ENCODE measurements at places on chromosomes 4 and X.

DNA sequence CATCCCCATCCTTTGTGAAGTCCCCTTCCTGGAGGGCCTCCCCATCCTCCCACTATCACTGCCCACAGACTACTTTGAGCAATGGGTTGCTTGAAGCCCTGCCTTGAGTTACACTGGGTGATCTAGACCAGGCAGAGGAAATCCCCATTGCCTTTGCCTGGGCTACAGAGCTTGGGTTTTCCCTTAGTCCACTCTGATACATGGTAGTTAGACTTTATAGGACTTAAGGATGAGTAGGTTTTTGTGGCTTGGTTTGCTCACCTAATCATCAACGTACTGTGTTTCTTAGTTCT, 56.6 kb downstream of the TMEM131L start:
- no peak for DNase-seq

DNA sequence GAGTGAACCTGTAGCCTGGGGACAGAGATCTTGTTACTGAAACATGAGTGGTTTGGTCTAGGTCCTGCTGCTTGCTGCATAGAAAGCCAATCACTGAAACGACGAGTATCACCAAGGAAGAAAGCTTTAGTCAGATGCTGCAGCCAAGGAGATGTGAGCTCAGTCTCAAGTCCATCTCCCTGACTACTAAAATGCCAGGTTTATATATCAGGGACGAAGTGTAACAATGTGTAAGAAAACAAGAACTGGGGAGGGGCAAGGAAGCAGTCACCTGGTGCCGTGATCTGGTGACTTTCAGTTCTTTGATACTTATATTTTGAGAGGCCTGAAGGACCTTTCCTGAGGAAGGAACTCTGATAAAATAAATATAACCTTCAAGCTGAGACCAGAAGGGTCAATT, 19.6 kb upstream of the ABRAXAS1 start:
- DNase-seq: no peak

GRCh38 chr4:189128341-189128740, 812.3 kb upstream of the FRG1 start:
- DNase-seq: no peak

- DNase-seq: no peak
Measured at GRCh38 chr4:156242390-156242789, 288.7 kb upstream of the CTSO start.

- no peak for DNase-seq
Measured at GRCh38 chrX:33190016-33190415, 21.3 kb downstream of the DMD start.

Measured in GM12891 (cell line).